ENCODE measurements at places on chromosomes 2 and 18.
A peak's percentile ranks its signal among the peaks of the same experiment; 100 is the strongest.

- no peak for DNase-seq
Measured at GRCh38 chr2:134324430-134324829, 70.6 kb downstream of the MGAT5 start.

DNA sequence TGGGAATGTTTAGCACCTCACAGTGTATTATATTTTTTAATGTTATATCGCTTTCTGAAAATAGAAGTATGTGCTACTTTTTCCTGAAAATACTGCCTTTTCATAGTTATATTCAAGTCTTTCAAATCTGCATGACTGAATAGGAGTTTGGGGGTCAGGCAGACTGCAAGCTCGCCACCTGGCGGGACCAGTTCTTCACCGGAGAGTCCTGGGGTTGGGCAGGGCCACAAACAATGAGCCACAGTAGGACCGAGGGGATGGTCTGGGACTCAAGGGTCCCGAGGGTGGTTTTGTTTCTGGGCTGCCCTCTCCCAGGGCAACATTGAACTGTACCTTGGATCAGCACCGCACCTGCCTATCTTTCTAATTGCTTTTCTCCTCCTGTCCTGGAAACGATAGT lies 70.6 kb downstream of the VWA3B start:
- DNase-seq, result no peak

DNA sequence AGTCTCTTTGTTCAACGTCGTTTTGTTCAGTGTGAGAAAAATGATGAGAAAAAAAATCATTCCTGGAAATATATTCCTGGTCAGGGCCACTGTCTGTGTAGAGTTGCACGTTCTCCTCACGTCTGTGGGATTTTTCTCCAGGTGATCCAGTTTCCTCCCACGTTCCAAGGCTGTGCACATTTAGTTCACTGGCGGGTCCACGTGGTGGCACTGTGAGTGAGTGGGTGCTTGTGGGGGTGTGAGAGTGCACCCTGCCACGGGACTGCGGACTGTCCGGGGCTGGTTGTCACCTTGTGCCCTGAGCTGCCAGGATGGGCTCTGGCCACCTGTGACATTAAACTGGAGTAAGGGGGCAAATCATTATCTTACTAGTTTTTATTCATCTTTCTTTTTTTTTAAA lies 30.3 kb upstream of the ACYP2 start:
- no peak for DNase-seq

- DNase-seq, result peak; percentile 46
Measured at GRCh38 chr2:111168528-111169239, 48.0 kb downstream of the BCL2L11 start.

GRCh38 chr18:56945171-56946083 lies 201.5 kb upstream of the BOD1L2 start:
- DNase-seq, result no peak

- no peak for DNase-seq
Measured at GRCh38 chr2:188345831-188346458, 54.3 kb downstream of the GULP1 start.

DNA sequence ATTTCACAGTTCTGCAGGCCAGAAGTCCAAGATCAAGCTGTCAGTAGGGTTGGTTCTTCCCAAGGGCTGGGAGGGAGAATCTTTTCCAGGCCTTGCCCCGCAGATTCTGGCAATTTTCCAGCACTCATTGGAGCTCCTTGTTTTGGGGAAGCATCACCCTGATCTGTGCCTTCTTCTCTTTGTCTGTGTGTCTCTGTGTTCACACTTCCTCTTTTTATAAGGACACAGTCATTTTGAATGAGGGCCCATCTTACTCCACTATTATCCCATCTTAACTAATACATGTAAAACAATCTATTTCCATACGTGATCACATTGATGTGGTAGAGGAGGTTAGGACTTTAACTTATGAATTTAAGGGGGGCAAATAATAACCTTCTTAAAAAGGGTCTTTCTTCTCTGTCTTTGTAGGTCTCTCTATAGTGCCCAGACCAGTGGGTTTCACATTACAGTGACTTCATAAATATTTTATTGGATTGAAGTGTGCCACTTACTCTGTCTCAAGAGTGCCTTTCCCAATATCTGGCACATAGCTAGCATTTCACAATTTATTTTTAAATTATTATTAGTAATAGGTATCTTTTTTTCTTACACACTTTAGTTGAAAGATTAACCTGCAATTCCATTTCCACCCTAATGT lies 68.9 kb upstream of the CBLN2 start:
- no peak for DNase-seq

- no peak for DNase-seq
Measured at GRCh38 chr18:10518595-10519255, 7.1 kb upstream of the NAPG start.

DNA sequence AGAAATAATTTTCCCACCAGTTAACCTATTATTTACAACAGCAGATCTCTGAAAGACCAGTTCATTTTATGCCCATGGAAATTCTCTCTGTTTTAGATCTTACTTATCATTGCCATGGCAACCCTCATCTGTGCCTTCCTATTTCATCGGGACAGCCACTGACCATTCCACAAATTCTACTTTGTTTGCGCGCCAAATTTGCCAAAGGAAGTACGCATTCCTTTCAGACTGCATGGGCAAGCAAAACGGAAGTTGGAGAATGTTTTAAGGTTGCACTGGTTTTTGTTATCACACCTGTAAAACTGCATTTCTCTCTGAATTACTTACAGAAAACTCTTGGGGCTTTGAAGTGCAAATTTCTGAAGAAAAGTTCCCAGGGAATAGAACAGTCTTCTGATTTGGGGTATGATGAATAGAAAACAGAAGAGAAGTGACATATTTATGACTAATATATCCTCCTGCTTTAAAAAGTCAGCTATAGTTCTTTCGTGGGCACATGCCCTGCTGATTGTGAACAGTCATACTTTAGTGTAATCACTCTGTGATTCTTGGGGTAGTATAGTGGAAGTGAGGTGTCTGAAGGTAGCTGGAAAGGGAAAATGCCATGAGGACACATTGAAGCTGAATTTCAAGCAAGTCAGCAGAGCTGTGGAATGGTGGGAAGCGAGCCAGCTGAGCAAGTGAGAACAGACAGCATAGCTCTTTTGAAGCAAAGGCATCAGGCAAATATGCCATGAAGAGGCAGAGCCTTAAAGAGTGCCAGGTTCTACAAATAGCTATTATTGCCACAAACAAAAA lies 20.9 kb downstream of the NETO1 start:
- DNase-seq, result no peak

DNA sequence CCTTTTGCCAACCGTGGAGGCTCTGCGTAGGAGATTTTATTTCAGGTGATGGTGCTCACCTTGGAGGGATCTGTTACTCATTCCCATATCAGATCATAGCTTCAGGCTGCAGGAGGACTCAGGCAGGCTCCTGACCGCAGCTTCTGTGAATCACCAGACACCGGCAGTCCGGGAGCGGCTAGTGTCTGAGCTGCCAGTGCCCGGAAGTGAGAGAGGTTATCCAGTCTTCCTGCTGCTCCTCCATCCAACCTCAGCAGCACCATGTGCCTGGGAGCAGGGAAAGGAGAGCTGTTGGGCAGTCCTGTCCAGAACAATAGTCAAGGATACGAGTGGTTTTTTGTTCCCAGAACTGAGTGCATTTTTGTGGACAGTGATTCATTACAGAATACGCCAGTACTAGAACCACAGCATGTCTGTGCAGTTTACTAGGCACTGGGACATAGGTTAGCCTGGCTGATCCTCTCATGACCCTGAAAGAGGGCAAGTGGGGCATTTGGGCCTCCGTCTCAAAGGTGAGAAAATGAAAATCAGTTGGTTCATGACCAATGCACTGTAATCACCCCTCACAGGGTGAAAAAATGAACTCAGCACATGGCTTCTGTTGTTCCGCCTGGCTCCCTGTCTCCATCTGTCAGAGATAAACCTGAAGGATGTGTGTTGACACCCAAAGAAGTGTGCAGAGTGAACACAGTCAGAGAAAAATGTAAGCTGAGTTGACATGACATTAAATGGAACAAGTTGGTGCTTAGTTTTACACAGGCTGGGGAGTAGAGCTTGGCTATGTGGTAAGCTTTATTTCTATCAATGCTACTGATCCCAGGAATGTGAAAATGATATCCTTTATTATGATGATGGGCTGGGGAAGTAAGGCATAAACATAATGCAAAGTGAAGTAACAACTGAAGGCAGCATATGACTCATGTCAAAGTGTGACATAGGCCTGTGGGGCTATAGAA lies 12.2 kb downstream of the FHOD3 start:
- DNase-seq, result no peak

- DNase-seq, result no peak
Measured at GRCh38 chr2:120909102-120909501, 173.4 kb downstream of the GLI2 start.

DNA sequence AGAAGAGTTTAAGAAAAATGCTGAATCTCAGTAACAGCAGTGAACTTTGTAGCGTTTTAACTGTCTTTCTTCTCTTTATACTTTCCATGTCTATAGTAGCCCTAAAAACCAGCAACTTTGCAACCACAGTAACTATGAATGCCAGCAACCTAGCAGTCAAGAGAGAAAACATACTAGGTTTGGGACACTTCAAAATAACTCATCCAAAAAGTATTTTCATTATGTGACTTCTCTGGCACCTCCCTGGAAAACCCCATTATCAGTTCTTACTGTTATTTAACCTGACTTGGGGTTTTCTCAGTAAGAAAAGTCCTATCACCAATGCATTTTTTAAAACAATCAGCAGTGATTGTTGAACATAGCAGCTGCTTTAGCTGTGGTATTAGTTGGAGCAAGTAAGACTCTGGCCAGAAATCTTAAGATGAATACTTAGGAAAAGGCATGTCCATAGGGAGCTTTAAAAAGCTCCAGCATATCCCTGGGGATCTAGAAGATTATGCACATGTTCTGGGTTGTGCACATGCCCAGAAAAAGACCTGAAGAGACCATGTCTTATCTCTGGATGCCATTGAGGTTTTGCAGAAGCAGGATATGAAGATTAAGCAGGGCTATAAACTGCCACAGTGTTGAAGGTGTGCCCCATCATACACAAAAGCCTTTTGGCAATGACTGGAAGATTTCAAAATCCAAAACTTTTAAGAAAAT lies 411.3 kb downstream of the CMPK2 start:
- no peak for DNase-seq

- DNase-seq, result no peak
Measured at GRCh38 chr2:69766014-69766413, 24.1 kb downstream of the ANXA4 start.

DNA sequence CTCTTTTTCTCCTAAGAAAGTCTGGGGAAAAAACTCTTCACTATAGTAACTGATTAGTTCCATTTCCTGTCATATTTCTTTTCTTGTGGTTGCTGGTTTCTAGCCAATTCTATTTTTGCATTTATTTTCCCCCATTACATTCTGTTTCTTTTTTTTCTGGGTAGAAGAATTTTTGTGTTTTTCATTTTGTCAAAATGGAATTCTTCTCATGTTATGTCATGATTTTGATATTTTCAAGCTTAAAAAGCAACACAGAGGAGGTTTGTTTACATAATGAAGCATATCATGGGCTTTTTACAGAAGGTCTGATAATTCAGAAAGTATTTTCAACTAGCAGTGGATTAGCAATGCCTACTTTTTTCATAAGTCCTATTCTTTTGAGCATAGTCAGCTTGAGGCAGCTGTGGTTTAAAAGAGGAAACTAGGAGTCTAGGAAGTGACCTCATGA lies 102.0 kb downstream of the MAP2 start:
- DNase-seq, result no peak

GRCh38 chr2:110847651-110848050 lies 115.3 kb downstream of the ACOXL start:
- no peak for DNase-seq

Data from stimulated activated CD4-positive, alpha-beta T cell treated with anti-CD3 and anti-CD28 coated beads, Interleukin-15, amount 100 ng/mL, for 1 hour (primary cell).